ENCODE measurements at places on chromosomes 16 and 17. TPM values are rescaled to one million over a fixed set of nuclear protein-coding genes. Genes with fewer than 3 reads are reported as not detected.

CIITA gene
- total RNA-seq: 7.2 TPM

PPM1E gene
- total RNA-seq: 1.1 TPM

DNA sequence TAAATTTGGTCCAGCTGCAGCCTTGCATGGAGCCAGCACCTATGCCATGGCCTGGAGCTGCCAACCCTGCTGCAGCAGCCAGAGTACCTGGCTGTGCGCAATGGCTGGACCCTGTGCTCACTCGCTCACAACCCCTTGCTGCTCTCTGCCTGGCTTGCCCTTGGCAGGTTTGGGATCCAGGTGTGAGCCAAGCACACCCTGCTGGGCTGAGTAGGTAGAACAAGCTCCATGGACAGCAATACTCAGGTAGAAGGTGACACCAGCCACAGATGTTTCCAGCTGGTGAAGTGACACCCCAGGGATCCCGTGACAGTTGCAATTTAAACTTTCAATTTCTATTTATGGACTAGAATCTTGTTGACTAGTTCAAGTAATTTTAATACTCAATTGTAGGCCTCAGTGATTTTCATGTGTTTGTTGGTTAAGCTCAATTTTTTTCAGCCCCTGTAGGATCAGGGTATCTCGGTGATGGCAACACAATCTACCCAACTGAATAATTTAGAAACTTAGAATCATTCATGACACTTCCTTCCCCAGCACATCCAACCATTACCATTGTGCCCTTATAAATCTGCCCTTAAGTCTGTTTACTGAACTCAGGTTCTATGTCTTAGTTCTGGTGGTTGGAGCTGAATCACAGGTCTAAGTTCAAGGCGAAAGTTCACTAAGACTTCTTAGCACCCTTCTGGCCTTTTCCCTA lies 480.0 kb downstream of the PMP22 start:
- DNase-seq: no peak

DNA sequence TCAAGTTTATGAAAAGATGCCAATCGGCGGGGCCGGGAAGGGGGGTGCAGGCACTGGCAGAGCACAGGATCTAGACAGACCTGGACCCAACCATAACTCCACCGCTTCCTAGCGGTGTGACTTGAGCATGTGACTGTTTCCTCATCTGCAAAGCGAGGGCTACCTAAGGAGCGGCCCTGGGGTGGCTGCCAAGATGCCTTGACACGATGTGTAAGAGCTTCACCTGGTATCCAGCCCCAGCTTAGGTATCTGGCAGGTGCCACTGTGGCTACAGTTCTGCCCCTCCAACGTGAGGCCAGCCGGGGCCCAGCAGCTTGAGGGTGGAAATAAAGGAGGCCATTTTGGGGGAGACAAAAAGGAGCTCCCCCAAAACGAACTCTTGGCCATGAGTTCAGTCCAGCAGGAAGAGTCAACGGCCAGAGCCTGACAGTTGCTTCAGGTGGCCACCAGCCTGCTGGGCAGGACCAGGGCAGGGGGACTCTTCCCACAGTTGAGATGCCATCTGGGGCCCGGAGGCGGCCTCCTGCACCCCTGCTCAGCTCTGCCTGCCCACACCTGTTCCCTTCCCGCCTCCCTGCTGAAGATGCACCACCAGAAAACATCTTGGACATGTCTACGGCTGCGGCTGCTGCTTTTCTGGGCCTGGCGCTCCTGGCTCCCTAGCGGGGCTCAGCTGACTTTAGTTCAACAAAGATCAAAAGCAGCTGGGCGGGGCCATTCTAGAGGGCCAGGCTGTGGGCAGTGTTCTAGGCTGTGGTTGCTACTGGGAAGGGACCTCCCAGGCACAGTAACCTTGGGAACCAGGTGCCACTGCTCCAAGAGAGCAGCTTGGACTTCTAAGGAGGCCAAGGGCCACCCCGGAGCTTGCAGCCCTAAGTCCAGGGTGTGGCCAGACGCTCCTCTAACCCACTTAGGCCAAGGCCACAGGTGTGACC lies 3.4 kb upstream of the MTSS2 start:
- DNase-seq: no peak

DNA sequence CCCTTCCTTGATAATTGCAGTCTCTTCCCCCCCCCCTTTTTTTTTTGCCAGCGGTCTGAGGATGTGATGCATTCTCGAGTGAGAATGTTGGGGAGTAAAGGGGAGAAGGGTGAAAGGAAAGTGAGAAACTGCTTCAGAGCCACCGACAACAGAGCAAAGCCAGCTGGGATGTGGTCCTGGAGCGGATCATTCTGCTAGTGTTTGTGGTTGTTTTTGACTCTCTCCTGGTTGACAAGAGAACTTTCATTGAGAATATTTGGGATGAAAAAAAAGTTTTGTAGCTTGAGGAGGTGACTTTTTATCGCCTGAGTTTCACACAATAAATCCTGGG lies 1.3 kb downstream of the NF1 start:
- DNase-seq: no peak

DNA sequence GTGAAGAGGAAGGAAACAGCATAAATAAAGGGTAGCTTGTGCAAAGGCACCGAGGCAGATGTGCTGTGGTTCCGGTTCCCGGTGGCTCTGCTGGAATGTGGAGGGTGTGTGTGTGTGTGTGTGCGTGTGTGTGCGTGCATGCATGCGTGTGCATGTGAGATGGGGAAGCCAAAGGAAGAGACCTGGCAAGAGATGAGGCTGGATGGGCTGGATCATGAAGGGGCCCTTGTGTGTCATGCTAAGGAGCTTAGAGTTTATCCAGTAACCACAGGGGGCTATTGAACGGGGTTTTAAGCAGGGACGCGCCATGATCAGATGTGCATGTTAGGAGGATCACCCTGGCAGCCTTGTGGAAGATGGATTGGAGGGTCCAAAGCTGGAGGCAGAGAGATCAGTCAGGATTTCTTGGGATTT lies 8.3 kb downstream of the WSCD1 start:
- DNase-seq: no peak

DNA sequence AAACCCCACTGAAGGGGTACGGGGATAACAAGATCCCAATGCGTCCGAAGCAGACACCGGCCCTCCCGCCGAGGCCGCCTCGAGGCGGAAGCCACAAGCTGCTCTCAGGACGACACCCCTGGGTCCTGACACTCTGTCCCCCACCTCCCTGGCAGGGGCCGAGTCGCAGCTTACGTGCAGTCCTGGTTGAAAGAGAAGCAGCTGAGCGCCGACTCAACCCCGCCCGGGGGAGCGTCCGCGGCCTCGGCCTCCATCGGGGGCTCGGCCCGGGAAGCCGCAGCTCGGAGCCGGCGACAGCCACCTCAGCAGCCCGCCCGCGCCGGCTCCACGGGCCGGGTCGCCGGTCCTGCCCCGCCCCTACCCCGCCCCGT lies at the start of gene WIPI1:
WIPI1 (minus strand) TSS at position 329 of the 371 bp plus-strand sequence; CDS start at position 254, 75 bp downstream.
- peak; percentile 83 for DNase-seq

DNA sequence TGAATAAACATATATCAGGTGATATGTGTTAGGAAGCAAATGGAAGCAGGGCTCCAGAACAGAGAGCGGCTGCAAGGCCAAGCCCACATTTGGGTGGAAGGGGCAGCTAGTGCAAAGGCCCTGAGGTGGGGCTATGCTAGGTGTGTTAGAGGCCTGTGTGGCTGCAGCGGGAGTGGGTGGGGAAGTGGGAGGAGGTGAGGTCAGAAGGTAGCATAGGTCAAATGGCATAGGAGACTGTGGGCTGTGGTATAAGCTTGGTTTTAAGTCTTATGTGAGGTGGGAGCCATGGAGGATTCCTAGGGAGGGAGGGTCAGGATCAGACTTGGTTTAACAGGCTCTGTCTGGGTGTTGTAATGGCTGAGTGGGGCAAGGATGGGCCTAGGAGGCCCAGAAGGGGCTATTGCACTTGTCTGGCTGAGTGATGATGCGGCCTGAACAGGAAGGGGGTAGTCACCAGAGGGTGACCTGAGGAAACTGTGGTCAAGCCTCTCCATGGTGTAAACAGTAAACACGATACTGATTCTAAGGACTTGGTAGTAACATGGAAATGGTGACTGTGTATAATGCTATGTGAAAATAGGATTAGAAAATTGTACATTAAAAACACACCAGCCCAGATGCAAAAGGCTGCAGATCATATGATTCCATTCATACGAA lies 31.1 kb downstream of the RAI1 start:
- DNase-seq: no peak

- DNase-seq: no peak
Measured at GRCh38 chr17:13030459-13031300, 12.9 kb upstream of the ELAC2 start.
